ENCODE measurements at places on chromosomes 11 and 22.

- no peak for DNase-seq
Observed at GRCh38 chr11:65308281-65308891, 6.3 kb upstream of the CDC42EP2 start.

GRCh38 chr11:117239295-117239694, 6.8 kb downstream of the RNF214 start:
- no peak for DNase-seq

GRCh38 chr11:133726542-133726941, 118.8 kb downstream of the SPATA19 start:
- no peak for DNase-seq

DNA sequence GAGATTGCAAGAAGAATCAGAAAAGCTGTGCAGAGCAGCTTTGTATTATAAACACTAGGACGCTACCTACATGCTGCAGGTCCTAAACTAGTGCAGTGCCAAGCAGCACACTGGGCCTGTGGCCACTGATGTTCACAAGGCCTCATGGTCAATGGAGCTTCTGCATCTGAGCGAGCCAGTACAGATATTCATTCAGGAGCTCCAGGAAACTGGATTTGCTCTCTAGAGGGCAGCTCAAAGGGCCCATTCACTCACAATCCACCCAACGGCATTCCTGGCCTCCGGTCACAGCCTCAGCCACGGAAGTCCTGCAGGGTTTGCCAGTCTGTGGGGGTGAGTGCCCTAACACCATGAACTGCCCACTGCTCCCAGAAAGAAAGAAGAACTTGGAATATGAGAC, 5.8 kb upstream of the TBC1D10A start:
- DNase-seq, result no peak

GRCh38 chr11:35066783-35067423, 72.1 kb upstream of the CD44 start:
- DNase-seq, result no peak

DNA sequence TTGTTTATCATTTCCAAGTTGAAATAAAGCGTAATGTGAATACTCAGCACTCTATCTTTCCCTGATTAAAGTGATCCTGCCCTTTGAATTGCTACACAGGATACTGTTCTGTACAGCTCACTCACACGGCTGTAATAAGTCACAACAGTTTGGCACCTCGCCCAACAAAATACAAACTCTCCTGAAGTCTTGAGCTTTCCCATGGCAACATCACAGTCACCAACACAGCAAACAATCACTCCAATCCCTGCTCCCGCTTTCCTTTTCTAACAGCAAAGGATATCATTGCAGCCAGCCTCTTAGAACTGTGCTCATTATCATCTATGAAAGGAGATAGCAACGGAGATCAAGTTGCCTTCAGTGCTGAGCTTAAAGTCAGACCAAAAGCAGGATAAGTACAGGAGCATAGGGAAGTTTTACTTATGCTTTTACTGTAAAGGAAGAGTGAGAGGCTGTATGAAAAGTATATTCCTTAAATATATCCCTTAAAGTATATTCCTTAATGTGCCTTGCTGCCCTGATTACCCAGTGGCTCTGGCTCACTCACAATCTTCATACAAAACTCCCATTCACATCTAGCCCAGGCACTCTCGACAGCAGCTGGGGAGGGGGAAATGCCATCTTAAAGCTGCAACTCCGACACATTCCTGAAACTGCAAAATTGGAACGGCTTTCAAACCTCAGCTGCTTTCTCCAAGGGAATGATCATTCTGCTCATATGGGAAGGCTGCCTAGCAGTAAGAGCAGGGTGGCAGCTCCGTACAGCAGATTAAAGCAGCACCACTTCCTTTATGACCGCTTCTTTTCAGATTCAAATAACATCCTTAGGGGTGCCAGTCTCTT, 35.8 kb downstream of the MAML2 start:
- DNase-seq, result no peak

GRCh38 chr11:74392256-74392655, 6.0 kb downstream of the PGM2L1 start:
- no peak for DNase-seq

DNA sequence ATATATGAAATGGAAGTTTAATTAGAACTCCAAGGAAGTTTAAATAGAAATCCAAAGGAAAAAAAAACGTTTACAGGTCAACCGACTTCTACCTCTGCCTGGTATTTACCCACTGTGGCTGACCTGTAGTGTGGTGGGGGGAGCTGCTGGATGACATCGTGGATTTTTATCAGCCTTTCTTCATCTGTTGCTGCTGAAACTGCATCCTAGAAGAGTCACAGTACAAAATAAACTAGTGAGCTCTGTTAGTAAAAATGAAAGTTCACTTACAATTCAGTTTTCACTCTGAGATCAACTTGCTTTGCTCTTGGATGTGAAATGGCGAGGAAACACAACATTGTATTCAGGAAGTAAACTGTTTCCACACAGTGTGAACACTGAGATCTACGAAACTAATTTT, 43.2 kb upstream of the TP53AIP1 start:
- no peak for DNase-seq

DNA sequence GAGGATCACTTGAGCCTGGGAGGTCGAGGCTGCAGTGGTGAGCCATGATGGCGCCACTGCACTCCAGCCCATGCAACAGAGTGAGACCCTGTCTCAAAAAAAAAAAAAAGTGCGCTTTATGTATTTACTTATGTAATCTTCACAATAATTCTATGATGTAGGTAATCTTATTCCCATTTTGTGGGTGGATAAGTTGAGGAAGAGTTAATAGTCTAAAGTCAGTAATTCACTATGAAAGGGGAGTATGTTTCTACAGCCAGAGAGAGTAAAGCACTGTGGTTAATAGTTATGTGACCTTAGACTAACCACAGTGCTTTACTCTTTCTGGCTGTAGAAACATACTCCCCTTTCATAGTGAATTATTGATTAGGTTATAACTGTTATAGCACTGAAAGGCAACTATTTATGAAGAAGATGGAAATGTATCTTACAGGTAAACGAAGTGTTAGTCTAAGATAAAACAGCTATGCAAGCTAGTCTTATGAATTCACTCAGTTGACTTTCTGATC, 11.9 kb downstream of the CTR9 start:
- no peak for DNase-seq

DNA sequence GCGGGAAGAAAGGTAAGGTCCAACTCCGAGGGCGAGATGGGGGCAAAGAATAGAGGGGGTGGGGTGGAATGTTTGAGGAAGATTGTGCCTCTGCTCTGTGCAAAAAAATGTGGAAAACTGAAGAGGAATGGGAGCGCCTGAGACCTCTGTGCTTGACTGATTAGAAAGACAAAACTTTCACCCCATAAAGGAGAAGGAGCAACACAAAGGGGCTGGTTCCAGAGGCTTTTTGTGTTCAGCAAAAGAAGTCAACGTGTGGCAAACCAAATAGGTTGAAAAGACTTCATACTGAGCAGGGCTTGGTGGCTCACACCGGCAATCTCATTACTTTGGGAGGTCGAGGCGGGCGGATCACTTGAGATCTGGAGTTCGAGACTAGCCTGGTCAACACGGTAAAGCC, 50.8 kb downstream of the GRAMD1B start:
- DNase-seq, result no peak

DNA sequence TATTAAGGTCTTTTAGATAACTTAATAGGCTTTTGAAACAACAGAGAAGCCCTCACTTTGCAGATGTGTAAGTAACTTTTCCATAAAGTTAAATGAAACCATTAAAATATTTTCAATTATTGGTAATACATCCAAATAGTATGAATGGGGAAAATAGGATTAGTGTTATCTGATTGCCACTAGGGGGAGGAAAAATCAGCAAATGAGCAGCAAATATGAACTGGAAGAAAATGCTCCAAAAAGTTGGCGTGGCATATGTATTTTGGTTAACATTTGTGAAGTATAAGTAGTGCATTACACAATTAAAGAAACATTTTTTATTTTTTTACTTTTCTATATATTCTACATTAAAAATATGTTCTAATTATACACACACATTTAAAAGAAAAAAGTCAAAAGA, 259.8 kb upstream of the ANO5 start:
- DNase-seq, result no peak

GRCh38 chr22:27768027-27768653, 33.4 kb downstream of the MN1 start:
- no peak for DNase-seq

DNA sequence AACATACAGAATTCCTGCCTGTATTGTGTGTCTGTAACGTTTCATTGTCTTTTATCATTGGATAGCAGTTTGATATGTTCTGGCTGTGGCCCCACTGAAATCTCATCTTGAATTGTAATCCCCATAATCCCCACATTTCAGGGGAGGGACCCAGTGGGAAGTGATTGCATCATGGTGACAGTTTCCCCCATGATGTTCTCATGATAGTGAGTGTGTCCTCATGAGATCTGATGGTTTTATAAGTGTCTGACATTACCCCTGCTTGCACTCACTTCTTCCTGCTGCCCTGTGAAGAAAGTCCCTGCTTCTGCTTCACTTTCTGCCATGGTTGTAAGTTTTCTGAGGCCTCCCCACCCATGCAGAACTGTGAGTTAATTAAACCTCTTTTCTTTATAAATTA, 19.6 kb upstream of the MTMR2 start:
- DNase-seq, result no peak

DNA sequence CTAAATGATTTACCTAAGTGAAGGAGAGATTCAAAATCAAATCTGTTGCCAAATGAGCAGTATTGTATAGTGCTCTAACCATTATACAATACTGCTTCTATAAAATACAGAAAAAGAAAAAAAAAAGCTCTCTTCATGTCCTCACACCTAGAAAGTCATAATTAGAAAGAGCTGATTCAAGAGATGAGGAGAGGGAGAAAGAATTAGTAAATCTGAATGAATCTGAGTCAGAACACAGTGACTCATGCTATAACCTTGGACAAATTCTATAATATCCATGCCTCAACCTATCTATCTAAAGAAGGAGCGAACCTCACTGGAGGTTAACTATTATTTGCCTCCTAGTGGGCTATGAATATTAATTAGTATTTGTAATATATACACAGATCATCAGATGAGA, 29.4 kb downstream of the AMBRA1 start:
- DNase-seq, result no peak

DNA sequence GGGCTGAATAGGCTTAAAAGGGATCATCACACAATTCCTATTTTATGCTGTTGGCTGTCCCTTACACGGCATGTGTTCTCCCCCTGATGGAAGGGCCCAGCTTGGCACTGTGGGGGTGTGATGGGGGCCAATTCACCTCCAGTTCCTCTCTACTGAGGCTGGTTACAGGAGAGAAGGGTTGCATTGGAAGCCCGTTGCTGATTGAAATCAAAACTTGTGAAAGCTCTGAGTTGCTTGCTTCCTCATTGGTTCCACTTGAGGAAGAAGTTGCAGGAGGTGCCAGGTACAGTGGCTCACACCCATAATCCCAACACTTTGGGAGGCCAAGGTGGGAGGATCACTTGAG, 13.3 kb upstream of the PRG2 start:
- no peak for DNase-seq

DNA sequence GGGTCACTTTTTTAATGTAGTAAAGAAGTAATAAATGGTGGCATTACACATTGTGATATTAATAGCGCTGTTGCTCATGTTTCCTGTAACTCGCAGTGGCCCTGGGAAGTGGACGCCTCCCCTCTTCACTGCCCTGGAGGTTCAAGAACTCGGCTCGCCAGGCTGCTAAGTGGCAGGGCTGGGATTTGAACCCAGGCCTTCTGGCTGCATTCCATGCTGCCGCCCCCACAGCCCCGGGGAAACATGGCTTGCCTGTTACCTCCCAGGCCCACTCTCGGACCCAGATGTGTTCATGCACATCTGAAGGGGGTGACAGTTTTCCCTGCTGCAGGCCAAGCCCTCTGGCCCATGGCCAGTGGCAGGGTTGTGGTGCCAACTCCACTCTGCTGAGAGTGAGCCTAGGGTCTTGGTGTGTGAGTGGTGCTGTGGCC, 25.0 kb upstream of the MGAT3 start:
- no peak for DNase-seq

DNA sequence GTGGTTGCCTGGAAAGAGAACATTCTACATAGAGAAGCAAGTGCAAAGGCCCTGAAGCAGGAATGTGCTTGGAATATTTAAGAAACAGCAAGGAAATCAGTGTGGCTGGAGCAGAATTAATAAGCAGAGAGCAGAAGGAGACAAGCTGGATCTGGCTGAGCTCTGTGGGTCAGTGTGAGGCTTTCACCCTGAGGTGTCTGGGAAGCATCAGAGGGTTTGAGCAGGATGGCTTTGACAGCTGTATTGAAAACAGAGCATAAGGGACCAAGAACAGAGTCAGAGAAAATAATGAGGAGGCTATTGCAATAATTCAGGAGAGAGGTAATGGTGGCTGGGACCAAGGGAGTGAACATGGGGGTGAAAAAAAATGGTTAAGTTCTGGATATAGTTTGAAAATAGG, 199.6 kb downstream of the NXPE2 start:
- DNase-seq, result no peak

GRCh38 chr11:119688356-119688755, 40.6 kb downstream of the NECTIN1 start:
- DNase-seq, result no peak

- no peak for DNase-seq
Observed at GRCh38 chr22:35556666-35557065, 16.0 kb downstream of the RASD2 start.

GRCh38 chr11:77619576-77620198, 17.9 kb downstream of the CLNS1A start:
- DNase-seq, result peak; percentile 82

DNA sequence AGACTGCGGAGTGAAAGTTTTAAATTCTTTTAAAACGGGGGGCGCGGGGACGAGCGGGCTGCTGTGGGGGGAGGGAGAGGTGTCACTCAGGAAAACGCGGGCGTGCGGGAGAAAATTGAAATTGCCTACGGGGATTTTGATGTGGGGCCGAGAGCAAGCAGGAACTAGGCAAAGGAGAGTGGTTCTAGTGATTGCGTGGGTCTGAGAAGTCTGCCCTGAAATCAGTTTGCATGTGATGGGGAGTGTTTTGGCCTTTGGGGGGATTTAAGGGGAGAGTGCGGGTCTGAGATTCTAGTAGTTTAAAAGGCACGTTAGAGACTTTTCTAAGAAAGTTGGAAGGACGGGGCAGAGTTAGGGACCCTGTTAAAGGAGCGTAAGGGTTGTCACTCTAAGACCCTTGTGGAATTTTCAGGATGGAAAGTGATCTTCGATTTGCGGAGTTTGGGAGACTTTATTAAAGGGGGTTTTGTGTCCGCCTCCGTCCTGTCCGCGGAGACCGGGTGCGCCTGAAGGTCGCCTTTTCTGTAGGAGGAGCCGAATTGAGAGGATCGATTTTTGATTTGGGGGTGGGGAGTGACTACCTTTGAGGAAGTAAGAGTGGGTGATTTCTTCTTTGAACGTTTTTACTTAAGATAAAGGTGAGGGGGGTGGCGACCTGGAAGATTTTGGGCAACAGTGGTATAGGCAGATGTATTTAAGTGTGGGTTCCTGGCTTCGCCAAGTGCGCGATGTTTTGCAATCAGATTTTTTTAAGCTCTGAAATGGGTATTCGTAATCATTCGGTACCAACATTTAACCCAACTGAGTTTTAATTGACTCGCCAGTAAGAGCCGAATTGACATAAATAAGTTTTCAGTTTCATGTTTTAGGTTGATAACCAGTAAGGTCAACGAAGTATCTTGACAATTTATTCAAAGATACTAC, 1.1 kb downstream of the EED start:
- no peak for DNase-seq

Data from Caco-2 (cell line).